ENCODE measurements at places on chromosomes 3 and 15. TPM values are rescaled to one million over a fixed set of nuclear protein-coding genes. Genes with fewer than 3 reads are reported as not detected.

DNA sequence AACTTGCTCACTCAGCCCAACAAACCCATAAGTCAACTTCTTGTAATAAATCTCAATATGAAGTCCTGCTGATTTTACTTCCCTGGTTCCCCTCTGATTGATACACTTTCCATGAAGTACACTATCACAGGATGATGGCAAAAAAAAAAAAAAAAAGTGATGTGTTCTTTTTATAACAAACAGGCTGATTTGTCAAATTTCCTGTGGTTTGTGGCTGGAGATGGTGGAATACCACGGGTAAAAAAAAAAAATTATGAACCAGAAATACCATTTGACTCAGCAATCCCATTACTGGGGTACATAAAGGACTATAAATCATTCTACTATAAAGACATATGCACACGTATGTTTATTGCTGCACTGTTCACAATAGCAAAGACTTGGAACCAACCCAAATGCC lies 10.7 kb upstream of the SERPINI2 start:
- DNase-seq, result no peak

- DNase-seq, result peak; percentile 43
Observed at GRCh38 chr15:64348455-64348854, 7.5 kb downstream of the CSNK1G1 start.

DNA sequence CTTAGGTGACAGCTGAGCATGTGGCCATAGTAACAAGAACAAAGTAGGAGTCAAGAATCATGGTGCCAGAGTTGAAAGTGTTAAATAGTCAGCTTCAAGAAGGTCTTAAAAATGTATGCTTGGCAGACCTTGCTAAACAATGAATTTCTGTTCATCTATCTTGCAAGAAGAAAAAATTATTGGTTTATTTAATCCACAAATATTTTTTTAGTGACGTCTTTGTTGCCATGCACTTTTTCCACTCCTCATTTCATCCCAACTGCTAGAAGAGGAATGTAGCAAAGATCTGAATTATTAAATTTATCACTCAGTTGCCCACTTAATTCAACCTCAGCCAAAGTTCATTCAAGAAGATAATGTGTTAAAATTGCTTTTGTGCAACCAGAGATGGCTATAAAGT lies 3.2 kb upstream of the SLC4A7 start:
- no peak for DNase-seq

DNA sequence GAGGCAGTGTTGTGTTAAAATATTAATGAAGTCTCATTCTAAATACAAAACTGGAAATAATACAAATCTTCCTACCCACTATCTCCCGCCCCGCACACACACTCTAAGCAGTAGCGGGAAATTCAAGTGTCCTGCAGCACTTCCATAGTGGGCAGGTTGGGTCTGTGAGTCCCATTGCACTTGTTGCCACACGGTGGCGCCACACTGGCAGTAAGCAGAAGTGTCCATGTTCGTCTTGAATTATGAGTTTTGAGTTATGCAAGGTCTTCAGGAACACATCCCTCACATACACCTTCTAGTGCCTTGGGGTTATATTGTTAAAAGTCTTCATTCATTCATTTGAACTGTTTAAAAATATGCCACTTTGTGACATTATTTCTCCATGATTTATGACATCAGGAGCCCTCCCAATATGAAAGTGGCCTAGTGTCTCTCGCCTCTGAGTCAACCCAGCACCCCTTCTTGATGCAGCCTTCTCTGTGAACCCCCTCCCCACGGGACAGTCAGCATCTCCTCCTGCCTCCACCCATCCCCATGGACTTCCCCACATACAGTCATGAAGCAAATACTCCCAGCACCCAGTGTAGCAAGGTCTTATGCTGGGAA lies 17.6 kb upstream of the CCDC174 start:
- DNase-seq, result peak; percentile 76

- peak; percentile 47 for DNase-seq
Observed at GRCh38 chr3:128322030-128323022, 144.4 kb downstream of the DNAJB8 start.

DNA sequence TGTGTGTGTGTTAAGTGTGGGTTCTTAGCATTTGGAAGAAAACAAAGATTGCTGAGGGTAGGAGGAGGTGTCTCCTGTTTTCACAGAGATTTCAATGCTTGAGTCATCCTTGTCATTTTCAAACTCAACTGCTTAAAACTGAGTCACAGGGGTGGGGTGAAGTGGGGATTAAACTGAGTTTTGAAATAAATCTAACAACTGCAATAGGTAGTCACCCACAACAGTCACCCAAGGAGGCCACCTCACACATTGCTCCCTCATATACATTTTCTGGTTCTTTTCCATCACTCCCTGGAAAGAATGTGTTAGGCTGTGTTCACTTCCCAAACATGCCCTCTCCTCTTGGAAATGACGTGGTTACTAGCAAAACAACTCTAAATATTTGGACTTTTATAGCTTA lies 187.7 kb upstream of the CMC1 start:
- DNase-seq, result peak; percentile 91

DNA sequence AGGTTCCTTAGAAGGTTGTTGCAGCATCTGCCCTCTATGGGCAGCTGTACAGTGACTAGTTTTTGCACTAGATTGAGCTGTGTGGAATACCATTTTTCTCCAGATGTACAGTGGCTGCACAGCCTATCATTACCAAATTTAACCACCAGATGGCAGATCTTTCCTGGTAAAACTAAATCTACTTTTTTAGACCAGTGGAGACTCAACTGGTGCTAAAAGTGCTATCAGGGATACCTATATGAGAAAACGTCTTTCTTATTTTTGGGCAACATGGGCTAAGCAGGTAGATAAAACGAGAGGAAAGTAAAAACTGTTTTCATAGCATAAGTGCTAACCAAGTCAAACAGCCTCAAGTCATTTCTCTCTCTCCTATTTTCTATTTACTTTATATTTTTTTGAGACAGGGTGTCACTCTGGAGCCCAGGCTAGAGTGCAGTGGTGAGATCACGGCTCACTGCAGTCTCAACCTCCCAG lies 21.2 kb downstream of the IGSF10 start:
- DNase-seq, result peak; percentile 79

DNA sequence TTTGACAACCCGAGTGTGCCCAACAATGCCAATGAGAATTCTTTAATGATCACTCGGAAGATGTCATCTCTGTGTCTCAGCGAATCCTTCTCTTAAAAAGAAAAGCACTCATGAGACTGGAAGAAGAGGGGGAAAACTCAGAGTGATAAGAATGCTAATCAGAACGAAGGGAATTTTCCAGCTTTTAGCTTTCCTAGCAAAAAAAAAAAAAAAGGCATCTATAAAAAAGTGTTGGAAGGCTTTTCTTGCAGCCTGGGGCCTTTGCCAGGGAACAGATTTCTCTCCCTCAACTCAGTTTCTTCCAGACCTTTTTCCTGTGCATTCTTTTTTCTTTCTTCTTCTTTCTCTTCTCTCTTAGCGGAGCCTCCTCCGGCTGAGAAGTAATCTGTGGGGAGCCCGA lies 80.5 kb upstream of the NEO1 start:
- no peak for DNase-seq

GPR171 gene
- not detected for polyA plus RNA-seq

ALS2CL gene
- polyA plus RNA-seq, result 2.0 TPM

WDR93 gene
- polyA plus RNA-seq, result 0.10 TPM

CCDC14 gene
- polyA plus RNA-seq, result 18.2 TPM
